ENCODE measurements at places on chromosomes 13 and 19.

GRCh38 chr19:39187552-39187943 lies 9.2 kb upstream of the NCCRP1 start:
- no peak for DNase-seq

- DNase-seq: no peak
These were observed 14.2 kb upstream of the RNF6 start for GRCh38 chr13:26236296-26236695.

GRCh38 chr19:13963603-13964105 lies 11.3 kb downstream of the DCAF15 start:
- no peak for DNase-seq

- no peak for DNase-seq
These were observed 42.6 kb downstream of the NFIC start for GRCh38 chr19:3408996-3409345.

- DNase-seq: no peak
These were observed 1.6 kb upstream of the SPINT2 start for GRCh38 chr19:38262585-38263268.

- no peak for DNase-seq
These were observed 1197.5 kb downstream of the EFNB2 start for GRCh38 chr13:105338006-105338405.

GRCh38 chr19:54851353-54851752 lies 1.1 kb downstream of the KIR3DL2 start:
- no peak for DNase-seq

GRCh38 chr13:65336916-65337315 lies 1893.2 kb downstream of the PCDH9 start:
- no peak for DNase-seq

DNA sequence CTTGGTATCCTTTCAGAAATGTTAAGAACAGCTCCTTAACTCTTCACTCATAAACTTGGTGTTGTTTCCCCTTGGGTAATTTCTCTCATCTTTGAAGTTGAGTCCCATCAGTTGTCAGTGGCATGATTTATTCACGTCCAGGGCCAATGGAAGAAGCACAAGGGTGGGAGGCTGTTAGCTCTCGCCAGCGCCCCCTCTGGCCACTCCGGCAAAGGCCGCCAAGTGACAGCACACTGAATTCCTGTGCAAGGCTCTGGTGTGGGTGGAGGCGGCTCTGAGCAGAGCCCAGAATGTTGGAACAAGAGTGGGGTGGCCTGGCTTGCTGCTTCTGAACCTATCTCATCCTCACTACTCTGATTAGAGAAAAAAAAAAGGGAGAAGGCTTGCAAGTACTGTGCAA lies 13.1 kb upstream of the MEDAG start:
- no peak for DNase-seq

GRCh38 chr19:18591735-18592385 lies 3.3 kb downstream of the REX1BD start:
- no peak for DNase-seq

DNA sequence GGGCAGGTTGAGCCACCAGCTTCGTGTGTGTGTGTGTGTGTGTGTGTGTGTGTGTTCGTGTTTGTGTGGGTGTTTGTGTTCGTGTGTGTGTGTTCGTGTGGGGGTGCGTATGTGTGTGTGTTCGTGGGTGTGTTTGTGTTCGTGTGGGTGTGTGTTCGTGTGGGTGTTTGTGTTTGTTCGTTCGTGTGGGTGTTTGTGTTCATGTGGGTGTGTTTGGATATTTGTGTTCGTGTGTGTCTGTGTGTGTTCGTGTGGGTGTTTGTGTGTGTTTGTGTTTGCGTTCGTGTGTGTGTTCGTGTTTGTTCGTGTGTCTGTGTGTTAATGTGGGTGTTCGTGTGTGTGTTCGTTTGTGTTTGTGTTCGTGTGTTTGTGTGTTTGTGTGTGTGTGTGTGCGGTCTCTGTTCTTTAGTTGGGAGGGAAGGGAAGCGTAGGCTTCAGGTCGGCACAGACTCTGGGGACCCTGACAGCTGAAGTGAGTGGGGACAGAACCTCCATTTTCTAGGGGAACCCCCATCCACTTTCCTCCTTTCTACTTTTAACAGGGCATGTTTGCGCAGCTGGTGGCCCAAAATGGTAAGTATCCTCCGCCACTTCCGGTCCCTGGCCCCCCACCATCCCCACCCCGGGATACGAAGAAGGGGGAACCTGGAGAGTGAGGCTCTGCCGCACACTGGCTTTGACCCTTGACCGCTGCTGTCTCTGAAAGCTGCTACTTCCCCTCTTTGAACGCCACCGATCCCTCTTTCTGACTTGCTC lies 1.6 kb downstream of the TNFSF9 start:
- no peak for DNase-seq

GRCh38 chr19:38283271-38283670 lies 18.9 kb downstream of the SPINT2 start:
- DNase-seq: no peak

GRCh38 chr13:99495466-99496183 lies 5.6 kb upstream of the TM9SF2 start:
- no peak for DNase-seq

DNA sequence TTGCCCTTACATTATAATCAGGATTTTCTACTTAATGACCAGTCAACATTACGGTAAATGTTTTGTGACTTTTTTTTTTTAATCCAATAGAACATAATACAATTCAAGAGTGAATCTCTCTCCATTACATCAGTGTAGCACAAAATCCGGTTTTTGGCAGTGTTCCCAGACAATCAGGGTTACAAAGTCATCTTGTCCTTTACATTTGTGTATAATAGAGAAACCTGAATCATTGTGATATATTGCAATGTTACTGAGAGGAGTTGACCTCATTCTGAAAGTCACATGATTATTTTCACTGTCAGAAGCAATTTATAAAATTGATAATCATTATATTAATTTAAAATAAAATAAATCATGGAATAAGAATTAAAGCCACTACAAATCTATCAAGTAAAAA lies 1346.0 kb upstream of the SPRY2 start:
- no peak for DNase-seq

- no peak for DNase-seq
These were observed 90.8 kb downstream of the UQCRFS1 start for GRCh38 chr19:29122185-29122584.

- no peak for DNase-seq
These were observed 60.6 kb downstream of the NDFIP2 start for GRCh38 chr13:79541426-79542049.

GRCh38 chr19:42693760-42694350 lies 46.4 kb downstream of the PSG3 start:
- DNase-seq: no peak

DNA sequence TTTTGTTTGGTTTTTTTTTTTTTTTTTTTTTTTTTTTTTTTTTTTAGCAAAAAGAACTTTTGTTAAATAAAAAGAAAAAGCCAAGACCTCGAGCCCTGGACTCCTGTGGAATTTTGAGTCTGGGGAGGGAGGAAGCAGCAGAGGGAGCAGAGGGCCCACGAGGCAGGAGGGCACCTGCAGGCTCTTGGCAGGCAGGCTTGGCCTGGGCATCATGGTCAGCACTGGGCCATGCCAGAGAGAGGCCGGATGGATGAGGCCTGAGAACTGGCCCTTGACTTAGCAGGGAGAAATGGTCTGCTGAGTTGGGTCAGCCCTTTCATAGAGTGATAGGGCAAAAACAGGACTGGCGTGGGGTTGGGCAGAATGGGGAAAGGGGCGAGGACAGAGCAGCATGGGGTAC lies 100.4 kb downstream of the GPR12 start:
- no peak for DNase-seq
